ENCODE measurements at places on chromosomes 3 and 15.
A peak's percentile ranks its signal among the peaks of the same experiment; 100 is the strongest.

GRCh38 chr3:177402533-177402932 is 205.3 kb upstream of the TBL1XR1 start:
- no peak for ATAC-seq

- no peak for ATAC-seq
Measured at GRCh38 chr15:93333796-93334195, 244.8 kb upstream of the RGMA start.

DNA sequence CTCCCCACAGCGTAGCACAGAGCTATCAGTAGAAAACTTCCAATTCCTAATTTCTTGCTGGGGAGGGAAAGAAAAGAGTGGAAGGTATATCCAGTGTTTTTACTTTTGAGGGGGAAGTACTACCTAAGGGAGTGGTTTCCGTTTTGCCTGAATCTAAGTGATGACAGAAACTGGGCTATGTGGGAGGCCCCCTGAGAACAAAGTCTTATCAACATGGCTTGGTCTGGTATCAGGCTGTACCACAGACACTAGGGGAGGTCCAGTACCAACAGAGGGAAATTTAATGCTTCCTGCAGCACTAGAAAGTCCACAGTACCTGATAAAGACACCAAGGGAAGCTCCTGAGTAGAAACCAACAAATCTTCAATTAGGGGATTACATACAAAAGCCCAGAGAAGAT is 199.2 kb downstream of the IL5RA start:
- ATAC-seq = no peak

GRCh38 chr3:119293105-119293870 is 895 bp upstream of the ARHGAP31 start:
- peak; percentile 48 for ATAC-seq

- ATAC-seq = no peak
Measured at GRCh38 chr3:60421749-60422446, 829.4 kb downstream of the FHIT start.

DNA sequence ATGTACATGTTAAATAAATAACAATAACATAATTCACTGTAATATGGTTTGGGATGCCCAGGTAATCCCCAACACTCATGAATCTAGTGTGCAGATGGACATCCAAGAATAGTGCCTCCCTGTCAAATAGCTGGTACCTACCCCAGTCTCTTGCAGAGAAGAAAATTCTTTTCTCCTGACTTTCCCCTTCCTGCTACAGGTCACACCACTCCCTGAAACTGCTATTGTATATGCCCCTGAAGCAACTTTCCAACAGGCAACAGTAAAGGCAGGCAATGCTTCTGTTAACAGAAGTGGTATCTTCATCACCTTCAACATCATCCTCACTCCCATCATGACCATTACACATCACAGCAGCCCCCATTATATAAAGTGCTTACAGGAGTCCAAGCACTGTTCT is 431.6 kb downstream of the MAGI1 start:
- no peak for ATAC-seq

DNA sequence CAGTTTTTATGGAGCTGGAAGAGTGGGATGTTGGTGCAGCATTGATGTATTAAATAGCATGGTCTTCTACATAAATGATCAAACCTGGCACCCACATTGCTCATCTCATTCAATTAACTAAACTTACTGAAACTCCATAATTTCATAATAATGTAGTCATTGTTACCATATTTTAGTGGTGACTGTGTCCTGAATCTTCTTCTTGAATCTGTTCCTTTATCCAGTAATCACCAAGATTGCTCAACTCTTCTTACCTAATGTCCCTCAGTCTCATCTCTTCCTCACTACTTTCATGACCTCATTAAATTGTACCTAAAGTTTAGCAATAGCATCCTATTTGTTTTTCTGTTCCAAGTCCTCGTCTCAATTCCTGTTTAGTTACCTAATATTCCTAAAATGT is 69.8 kb downstream of the FGF7 start:
- no peak for ATAC-seq

DNA sequence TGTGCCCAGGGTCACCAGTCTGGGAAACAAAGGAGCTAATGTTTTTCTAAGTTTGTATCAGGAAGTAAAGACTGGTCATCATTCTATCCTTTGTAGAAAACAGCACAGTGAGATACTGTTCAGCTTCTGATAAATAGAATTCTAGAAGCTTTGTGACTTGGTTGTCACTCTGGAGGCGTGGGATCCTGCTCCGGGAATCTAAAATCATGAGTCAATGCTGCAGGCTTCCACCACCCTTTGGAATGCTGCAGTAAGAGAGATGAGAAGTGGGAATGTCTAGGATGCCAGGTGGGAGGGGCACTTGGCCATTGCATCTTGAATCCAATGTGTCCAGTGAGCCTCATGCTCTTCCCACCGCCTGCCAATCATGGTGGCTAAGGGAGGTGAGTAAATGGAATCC is 40.9 kb downstream of the SAMMSON start:
- ATAC-seq = no peak

DNA sequence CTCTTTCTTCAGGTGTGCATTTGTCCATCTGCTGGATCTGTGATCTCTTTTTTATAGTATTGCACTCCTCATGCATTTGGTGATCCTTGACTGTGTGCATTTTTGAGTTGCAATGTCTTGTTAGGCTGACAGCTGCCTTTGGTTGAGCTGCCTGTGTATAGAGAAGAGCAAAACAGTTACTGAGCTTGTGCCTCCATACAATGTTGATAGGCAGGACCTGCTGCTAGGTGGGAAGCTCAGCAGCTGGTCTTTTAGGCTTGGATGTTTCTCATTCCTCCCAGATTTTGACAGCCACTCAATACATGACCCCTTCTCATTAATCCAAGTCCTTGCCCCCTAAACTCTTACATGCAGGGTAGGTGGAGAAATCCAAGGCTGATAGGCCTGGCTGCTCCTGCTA is 74.8 kb upstream of the PIAS1 start:
- no peak for ATAC-seq

- ATAC-seq = no peak
Measured at GRCh38 chr15:99385005-99385669, 133.9 kb downstream of the LRRC28 start.

GRCh38 chr3:52609316-52609815 is 73.0 kb downstream of the UQCC5 start:
- no peak for ATAC-seq

DNA sequence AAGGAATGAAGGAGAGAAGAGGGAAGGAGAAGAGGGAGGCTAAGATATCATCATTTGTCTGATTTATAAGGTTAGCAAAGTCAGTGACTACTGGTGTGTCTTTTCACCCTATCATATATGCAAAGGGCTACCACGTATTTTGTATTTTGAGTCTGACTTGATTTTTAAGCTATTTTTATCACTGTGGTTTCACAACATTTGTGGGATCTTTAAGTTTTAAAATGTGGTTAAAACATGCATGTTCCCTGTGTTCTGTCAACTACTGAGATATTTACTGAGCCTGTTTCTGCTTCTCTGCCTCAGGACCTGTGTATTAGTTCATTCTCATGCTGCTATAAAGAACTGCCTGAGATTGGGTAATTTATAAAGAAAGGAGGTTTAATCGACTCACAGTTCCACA is 22.5 kb upstream of the SPTSSB start:
- ATAC-seq = no peak

DNA sequence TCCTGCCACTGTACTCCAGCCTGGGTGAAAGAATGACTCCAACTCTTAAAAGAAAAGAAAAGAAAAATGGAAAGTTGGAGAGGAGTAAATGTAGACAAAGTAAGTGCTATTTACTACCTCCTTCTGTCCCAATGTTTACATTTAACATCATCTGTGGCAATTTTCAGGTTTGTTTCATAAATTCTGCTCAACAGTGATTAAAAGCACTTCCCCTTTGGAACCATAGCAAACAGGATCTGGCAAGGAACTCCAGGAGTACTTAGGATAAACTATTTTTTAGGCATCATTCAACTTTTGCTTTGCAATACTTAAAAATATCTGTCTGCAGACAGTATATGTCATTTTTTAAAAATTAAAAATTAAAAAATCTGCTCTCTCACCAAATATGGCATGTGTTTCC is 5.5 kb upstream of the CX3CR1 start:
- no peak for ATAC-seq

DNA sequence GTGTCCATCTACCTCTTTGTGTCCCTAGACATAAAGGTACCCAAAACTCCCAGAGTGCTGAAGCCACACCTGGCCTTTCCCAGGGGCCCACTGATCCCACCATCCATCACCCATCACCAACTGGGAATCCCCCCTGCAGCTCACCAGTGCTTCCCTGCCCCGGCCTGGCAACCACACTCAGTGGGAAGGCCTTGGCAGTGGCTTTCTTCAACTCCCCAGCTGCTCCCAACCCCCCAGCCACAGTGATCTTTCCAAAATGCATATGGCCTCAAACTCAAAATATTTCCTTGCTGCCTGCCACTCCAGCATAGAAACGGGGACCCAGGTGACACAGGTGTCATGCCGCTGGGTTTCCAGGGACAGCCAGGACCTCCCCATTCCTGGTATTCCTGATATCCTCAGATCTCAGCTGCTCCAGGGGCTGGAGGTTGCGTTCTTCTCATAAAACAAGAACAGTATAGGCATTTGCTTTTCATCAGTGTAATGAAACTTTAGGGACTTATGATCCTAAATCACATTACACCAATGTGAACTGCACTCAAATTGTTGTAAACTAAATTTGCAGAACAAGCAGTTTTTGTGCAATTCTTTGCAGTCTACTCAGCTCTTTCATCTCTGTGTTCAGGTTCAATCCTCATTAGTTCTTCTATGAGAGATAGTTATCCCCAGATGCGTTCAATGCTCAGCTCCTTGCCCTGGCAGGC is 1.3 kb downstream of the OCA2 start:
- no peak for ATAC-seq

DNA sequence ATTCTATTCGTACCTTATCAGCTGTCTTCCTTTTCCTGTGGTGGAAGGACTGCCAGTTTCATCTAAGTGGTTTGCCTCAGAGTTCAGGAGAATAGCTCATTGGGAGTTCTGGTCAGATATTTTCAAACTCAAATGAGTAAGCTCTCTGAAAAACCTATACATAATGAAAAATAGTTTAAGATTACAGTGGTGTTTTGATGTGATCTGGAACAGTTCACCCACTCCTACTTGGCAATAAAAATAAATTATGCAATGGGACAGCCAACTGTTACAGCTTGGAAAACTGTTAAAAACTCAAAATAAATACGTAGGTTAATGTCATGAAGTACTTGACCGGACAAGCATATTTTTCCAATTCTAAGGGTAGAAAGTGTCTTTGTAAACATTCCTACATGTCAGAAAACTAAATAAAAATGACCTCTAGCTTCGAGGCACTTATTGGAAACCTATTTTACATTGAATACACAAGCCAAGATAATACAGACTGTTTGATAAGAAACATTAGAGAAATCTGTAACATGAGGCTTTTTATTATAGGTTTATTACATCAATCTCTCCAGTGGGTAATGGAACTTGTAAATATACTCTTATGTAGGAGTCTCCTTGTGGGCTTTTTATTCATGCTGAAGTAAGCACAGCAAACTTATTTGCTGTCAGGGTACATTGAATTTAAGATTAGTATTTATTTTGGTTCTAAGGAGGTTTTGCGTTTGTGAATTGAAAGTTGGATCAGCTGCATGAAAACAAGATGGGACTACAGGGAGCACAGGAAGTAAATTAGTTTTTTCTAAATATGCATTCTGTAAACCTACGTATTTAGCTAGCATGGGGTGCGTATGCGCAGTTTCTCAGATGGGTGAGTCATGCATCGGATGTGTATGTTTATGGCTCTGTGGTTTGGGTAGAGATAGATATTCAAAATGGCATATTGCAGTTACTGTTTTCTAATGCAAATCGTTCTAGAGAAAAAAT is 453.1 kb downstream of the IL5RA start:
- ATAC-seq = no peak

Measured in motor neuron (in vitro differentiated cells).